ENCODE measurements at places on chromosomes 12 and 14. TPM values are rescaled to one million over a fixed set of nuclear protein-coding genes. Genes with fewer than 3 reads are reported as not detected.

The PLA2G1B gene
- total RNA-seq, result not detected

The KIF21A gene
- 5.5 TPM for total RNA-seq

The ABHD12B gene
- total RNA-seq, result not detected

The SDR9C7 gene
- not detected for total RNA-seq

The CLEC9A gene
- total RNA-seq, result not detected

The CMAS gene
- total RNA-seq, result 11.5 TPM

The OAS2 gene
- 26.6 TPM for total RNA-seq

The AQP2 gene
- total RNA-seq, result not detected

The ASCL1 gene
- not detected for total RNA-seq

The PPTC7 gene
- total RNA-seq, result 11.2 TPM

The RNF31 gene
- total RNA-seq, result 53.8 TPM

The CLEC2D gene
- total RNA-seq, result 4.1 TPM

The GLS2 gene
- total RNA-seq, result not detected

The GUCY2C gene
- not detected for total RNA-seq

The VPS37B gene
- total RNA-seq, result 39.1 TPM

The SOAT2 gene
- 0.49 TPM for total RNA-seq

The FOXM1 gene
- total RNA-seq, result 9.8 TPM

The HRK gene
- not detected for total RNA-seq

The RD3L gene
- not detected for total RNA-seq

The NFATC4 gene
- 285 TPM for total RNA-seq

The CRIP1 gene
- total RNA-seq, result 13.1 TPM

The POTEG gene
- total RNA-seq, result not detected

The OAS1 gene
- total RNA-seq, result 10.6 TPM

The CYP46A1 gene
- total RNA-seq, result 0.36 TPM

The MTRFR gene
- 11.8 TPM for total RNA-seq

The PLCZ1 gene
- not detected for total RNA-seq

The DNAH10 gene
- 0.81 TPM for total RNA-seq

Measured in hair follicle dermal papilla cell (primary cell).